ENCODE measurements at places on chromosomes 4 and X.
A peak's percentile ranks its signal among the peaks of the same experiment; 100 is the strongest.

DNA sequence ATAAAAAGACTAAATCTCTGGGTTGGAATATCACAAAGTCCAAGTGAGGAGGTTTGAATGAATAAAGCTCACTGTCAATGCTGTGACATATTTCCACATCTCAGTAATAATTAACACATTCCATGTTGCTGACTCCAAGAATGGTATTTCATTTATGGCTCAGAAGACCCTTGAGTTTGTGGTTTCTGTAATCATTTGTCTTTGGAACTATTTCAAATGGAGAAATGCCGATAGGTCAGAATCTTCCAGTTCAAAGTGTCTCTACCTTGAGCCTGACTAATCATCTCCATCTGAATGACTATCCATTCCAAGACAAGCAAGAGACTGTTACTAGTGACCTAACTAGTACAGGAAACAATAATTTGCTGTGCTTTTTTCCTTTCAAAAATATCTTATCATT lies 24.2 kb upstream of the SLC2A9 start:
- no peak for DNase-seq

DNA sequence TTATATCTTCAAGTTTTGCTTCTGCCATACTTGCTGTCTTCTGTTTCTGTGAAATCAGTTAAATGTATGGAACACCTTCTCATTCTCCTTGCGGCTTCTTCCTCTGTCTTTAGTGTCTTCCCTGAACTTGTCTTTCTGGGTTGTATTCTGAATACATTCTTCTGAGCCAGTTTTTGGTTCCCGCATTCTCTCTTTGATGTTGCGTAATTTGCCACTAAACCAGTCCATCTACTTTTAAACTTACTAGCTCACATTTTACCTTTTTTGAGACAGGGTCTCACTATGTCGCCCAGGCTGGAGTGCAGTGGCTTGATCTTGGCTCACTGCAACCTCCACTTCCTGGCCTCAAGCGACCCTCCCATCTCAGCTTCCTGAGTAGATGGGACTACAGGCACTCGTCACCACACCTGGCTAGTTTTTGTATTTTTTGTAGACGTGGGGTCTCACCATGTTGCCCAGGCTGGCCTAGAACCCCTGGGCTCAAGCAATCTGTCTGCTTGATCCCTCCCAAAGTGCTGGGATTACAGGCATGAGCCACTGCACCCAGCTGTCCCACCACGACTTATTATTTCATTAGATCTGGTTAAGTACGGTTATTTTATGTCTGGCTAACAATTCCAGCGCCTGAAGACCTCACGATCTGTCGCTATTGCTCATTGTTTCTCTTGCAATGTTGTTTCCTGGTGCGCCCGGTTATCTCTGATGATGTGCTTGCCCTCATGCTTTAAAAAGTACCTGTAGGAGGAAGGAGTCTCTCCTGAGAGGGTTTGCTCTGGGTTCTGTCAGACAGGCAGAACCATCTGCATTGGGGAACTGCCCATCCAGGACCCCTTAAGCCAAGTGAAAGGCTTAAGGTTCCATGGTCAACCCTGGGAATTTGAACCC lies 9.8 kb upstream of the FAM3A start:
- DNase-seq, result peak; percentile 18

DNA sequence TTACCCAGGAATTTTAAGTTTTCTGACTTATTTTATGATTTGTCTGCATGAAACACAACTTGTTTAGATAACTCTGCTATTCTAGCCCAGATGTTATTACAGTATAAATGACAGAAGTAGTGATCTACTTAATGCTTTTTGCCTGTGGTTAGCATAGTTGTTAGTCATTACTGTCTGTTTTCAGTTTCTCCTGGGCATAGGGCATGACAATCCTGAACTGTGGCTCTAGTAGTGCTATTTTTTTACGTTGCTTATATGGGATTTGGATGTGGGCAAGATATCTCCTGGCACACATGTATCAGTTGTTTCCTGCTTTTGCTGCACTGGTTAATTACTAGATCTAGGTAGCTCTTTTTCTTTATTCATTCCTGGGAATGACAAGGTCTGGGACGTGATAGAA lies 1005.8 kb downstream of the PCDH18 start:
- no peak for DNase-seq

DNA sequence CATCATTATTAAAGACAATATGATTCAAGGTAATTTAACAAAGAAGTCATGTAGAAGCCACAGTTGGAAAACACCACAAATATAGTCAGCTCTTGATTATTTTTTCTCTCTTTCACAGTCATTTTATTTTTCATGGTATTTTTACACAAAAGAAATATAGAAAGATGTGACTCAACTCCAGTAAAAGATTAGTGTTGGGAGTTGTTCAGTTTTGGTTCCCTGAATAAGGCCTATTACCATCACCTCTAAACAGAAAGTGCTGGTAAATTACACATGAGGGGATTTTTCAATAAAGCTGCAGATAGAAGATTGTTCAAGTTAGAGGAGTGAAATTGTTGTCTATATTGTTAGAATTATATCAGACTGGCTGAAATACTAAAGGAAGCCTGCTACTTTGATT lies 107.0 kb downstream of the DDIT4L start:
- DNase-seq, result no peak

- DNase-seq, result no peak
Measured at GRCh38 chr4:98249831-98250230, 11.4 kb upstream of the RAP1GDS1 start.

DNA sequence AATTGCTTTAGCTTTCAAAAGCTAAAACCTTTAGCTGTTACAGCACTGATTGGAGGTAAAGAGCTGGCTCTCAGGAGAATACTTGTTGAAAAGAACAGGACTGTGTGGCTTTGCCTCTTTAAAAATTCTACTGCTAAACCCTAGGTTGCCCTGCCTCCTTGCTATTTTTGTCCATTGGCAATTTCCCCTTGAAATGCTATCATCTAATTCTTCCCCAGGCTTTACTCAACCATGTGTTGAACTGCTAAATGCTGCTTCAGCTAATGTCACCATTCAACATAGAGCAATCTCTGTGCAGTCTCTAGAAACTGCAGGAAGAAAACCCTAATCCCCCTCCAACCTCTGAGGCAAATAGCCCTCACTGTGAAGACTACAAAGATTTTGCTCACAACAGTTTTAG lies 203.7 kb upstream of the ARX start:
- no peak for DNase-seq

DNA sequence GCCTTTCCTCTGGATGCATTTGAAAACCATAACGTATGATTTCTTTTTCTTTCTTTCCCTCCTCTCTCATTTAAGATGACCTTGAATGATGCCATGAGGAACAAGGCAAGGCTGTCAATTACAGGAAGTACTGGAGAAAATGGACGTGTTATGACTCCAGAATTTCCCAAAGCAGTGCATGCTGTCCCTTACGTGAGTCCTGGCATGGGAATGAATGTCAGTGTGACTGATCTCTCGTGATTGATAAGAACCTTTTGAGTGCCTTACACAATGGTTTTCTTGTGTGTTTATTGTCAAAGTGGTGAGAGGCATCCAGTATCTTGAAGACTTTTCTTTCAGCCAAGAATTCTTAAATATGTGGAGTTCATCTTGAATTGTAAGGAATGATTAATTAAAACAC lies 142.8 kb downstream of the GRIA2 start:
- DNase-seq, result no peak

DNA sequence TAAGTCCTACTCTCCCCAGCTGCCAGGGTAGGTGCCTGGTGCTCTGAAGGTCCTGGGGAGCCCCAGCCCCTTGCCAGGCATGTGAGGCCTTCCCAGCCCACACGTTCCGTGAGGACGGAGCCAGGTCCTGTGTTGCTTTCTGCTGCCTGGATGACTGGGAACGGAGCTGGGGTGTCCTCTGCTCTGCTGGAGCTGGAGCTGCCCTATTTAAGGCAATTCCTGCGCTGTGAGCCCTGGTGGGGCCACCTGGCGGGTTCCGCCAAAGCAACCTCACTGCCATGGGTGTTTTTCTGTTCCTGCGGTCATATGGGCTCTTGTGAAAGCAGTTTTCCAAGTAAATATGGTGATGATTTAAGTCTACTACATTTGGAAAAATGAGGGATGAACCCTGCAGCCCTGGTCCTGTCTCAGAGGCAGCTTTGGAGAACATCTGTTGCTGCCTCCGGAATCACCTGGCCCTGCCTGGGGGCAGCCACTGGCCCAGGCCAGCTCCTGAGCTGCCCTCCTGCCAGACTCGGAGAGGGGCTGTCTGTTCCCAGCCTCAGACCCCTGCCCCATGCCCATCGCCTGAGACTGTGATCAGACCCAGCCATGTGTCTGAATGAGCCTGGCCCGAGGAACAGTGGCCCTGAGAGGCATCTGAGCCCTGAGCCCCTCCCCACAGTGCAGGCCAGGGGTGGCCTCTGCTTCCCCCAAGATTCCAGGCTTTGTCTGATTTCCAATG lies 33.2 kb downstream of the FGFRL1 start:
- DNase-seq, result peak; percentile 5

GRCh38 chr4:87697272-87697671 lies 47.2 kb downstream of the DMP1 start:
- DNase-seq, result no peak

- DNase-seq, result no peak
Measured at GRCh38 chrX:45756557-45756956, 555.9 kb upstream of the DIPK2B start.

DNA sequence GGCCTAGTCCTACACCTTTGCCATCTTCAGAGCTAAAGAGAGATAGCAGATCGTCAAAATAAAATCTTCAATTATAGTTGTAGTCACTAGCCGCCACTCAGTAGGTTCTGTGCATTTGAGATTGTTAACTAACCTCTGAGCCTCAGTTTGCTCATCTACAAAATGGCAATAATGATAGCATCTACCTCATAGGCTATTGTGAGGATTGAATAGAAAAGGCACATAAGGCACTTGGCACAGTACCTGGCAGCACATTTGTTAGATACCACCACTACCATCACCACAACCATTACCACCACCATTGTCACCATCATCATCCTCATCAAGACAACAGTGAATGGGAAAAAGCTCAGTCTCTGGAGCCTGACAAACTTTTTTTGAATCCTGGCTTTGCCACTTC lies 134.6 kb downstream of the AMMECR1 start:
- no peak for DNase-seq

DNA sequence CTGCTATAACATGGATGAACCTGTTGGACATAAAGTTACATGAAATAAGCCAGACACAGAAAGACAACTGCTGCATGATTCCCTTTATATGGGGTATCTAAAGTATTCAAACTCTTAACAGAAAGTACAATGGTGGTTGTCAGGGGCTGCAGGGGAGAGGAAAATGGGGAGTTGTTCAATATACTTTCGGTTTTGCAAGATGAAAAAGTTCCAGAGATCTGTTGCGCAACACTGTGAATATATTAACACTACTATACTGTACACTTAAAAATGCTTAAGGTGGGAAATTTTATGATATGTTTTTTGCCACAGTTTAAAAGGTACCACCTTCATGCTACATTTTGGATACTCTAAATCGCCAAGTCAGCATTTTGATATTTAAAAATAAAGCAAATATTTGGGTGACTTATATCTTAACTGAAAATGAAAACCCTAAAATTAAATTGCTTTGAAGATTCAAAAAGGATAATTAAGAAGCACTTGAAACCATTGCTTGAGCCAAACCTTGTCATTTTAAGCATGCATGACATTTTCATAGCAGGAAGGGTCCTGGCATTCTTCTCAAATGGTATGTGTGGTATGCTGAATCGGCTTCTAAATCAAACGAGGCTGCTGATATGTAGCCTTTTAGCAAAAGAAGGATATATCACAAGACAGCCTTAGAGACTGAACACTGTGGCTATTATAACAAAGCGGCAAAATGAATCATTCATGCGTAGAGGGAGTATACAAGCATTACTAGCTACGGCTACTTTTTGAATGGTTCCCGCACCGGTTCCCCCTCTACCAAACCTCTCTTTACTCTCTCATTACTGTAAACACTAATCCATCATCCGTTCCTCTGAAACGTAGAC lies 607.1 kb upstream of the DIPK2B start:
- peak; percentile 79 for DNase-seq

GRCh38 chr4:168095776-168096406 lies 3.6 kb downstream of the ANXA10 start:
- no peak for DNase-seq

- DNase-seq, result no peak
Measured at GRCh38 chr4:171742436-171742835, 70.8 kb upstream of the GALNTL6 start.

GRCh38 chr4:174080361-174080760 lies 203.1 kb downstream of the FBXO8 start:
- DNase-seq, result peak; percentile 93

- no peak for DNase-seq
Measured at GRCh38 chr4:163556650-163557391, 62.3 kb downstream of the TMA16 start.

- no peak for DNase-seq
Measured at GRCh38 chr4:102994803-102995202, 24.7 kb downstream of the SLC9B1 start.

DNA sequence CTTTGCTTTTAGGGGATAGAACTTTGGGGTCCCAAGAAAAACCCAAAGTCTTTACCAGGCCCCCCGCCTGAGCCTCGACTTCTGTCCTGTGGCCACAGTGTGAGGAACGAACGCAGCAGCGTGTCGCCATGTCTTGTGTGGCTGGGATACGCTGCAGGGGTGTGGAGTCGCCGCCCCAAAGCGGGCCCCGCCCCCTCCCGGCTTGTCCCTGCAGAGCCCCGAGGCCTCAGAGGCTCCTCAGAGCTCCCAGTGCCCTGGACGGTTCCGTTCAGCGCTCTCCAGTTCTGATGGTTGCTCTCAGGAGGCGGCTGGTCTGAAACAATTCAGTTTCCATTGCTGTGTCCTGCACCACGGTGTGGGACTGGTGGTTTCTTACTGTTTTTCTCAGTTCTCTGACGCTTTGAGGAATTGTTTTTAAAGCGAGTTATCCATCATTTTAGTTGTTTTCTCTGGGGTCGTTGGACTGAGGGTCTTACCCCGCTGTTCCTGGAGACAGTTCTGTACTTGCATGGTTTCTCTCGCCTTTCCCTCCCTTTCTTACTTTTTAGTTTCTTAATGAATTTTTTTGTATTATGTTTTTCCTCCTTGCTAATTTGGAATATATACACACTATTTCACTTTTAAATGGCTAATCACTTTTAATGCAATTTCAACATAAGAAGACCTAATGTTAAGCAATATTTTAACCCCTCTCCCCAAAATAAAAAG lies 1.6 kb upstream of the IDUA start:
- DNase-seq, result peak; percentile 35

DNA sequence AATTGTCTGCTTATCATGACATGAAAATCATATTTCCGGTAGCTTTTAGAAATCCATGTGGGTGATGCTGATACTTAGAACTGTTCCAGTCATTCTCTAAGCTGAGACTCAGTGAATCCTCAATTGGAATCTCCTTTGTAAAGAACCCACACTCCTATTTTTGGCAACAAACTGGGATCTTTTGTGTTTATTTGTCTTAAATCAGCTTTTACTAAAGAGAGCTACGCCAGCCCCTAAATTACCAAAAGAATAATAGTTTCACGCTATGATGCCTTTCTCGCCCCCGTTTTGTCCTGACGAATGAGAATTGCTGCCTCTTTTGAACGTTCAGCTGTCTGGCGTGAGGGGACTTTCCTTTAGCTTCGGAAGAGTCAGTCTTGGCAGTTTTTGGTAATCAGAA lies 195.9 kb downstream of the SHOX start:
- no peak for DNase-seq

DNA sequence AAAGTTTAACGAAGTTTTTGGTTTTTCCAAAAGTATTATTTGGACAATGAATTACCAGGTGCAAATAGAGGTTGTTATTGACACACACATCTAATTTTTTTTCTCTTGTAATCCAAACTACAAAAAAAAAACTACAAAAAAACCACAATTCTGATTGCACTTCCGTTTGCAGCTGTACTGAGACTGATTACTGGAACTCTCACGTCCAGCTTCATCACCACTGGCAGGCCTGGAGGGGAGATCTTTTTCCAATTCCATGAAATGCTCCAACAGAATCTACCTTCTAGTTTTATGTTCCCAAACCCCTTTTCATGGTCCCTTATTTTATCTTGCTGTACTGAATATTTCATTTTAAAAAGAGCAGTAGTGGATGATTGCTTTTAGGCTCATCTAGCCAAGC lies 1118.3 kb downstream of the C4orf33 start:
- no peak for DNase-seq
